ENCODE measurements at places on chromosomes 2 and 18.

- DNase-seq: no peak
Measured at GRCh38 chr2:186841940-186842339, 7.0 kb downstream of the ZSWIM2 start.

GRCh38 chr2:118380915-118381653 is 292.8 kb downstream of the INSIG2 start:
- no peak for DNase-seq

DNA sequence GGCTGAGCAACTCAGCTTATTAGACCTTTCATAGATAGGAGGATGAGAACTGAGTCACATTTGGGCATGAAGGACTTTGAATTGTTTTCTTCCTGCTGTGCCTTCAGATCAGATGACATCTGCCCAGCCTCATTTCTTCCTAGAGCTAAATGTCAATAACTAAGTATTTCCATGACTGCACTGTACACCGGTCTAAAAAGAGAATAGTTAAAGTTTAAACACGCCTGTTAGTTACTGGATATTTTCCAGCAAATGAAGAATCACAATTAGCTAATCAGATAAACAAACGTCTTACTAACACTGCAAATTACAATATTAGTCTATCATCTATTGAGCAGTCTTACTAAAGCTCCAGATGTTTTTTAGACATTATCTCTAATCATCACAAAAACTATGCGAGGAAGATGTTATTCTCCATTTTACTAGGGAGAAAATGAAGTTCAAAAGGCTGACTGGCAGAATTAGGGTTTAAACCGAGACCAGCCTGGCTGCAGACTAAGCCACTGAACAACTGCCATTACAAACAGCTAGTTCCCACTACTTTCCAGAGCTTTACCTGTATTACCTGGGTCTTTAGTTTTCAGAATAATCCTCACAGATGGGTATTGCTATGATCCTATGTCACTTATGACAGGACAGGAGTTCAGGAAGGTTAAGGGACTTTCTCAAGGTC is 69.4 kb upstream of the ZNF397 start:
- DNase-seq: no peak

DNA sequence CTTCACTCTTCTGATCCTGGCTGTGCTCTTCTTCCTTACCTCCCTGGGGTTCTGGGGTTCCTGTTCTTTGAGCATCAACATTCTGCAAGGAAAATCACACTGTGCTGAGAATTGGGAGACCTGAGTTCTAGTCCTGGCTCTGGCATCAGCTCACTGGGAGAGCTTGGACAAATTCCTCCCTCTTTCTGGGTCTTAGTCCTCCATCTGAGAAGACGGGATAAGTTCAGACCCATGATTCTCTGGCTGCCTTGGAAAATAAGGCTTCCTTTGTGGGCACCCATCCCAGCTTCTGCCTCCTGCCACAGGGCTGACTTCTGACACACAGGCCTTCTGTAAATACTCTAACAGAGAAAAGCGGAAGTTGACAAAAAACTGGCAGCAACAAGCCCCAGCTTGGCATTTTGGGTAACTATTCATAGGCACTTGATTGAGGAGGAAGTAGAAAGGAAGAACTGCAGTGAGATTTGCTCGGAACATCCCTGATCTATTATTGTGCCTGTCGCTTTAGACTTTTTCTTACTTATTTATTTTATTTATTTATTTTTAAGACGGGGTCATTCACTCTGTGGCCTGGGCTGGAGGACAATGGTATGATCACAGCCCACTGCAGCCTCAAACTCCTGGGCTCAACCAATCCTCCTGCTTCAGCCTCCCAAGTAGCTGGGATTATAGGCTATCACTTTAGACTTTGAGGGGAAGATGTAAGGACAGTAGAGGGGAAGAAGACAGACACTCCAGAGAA is 7.9 kb downstream of the PCBP1 start:
- peak; percentile 45 for DNase-seq

- DNase-seq: no peak
Measured at GRCh38 chr2:234845602-234846590, 105.9 kb upstream of the SH3BP4 start.

GRCh38 chr2:31729442-31730092 is 148.8 kb upstream of the SRD5A2 start:
- no peak for DNase-seq

GRCh38 chr2:237860273-237860935 is 981 bp downstream of the RAMP1 start:
- no peak for DNase-seq

DNA sequence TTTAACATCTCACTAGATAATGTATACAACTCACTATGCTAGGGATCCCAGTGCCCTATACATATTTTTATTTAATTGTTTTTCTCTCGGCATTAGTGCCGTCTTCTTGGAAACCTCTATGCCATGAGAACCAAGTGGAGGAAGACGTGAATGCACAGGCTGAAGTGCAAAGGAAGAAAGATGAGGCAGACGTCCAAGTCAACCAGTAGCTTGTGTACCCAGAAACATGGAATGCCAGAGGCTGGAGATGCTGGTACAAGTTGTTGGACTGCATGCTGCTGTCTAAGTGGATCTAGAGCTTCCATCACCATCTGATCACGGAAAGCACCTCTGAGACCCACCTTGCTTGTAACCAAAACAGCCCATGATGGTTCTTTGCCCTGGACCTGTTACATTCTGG is 12.5 kb upstream of the GEMIN6 start:
- no peak for DNase-seq

DNA sequence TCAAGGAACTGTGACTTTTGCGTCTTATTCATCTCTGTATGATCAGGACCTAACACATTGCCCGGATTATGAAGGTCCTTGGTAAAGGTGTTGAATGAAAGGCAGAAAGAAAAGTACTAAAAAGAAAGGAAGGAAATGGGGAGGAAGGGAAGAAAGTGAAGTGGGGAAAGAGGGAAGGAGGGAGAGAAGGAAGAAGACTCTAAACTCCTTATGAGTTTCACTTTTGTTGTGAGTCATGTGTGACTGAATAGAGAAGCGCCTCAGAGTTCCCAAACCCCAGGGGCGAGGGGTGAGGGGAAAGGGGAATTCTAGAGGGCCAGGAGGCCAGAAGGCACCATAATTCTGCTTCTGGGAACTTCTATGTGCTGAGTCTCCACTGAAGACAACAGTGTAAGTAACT is 30.9 kb upstream of the OSBPL6 start:
- no peak for DNase-seq

DNA sequence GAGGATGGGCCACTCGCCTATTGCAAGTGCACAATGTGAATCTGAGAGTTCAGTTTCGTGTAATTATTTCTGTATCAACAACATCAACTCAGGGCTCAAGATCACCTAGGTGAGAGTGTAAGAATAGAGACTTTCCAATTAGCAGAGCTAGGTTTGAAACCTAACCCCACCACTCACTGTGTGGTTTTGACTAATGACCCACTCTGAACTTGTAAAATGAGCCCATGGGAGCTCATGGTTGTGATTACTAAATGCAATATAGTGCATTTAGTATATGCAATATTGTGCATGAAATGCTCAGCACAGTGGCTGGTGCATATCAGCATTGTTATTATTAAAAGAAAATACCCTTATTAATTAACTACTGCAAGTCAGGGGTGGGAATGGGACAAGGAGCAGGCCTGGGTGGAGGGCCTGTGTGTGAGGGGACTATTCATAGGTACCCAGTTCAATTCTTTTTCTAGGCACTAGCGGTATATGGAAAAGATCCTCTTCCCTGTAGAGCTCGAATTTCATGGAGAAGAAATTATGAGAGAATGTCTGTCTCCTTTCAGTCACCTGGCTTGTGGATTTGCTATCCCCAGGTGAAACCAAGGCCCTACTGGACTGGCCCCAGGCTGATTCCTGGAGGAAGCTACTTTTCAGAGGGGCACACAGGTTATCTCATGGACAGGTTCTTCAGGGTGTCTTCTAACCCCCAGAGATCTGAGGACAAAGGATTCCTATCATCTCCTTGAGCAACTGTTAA is 169.5 kb downstream of the GFPT1 start:
- DNase-seq: no peak

DNA sequence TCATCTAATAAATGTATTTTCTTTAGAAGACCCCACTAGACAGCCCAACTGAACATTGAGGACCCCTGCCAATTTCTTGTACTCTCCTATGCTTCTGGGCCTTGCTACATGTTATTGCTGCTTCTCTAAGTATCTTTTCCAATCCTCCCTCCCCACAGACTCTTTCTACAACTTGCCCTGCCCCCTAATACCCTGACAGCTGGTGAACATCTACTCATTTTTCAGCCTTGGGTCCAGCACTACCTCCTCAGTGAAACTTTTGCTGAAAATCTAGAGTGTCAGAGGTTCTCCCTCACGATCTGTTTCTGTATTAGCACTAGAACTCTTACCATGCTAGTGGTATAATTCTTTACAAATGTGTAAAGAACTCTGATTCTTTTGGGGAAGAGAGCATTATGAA is 106.8 kb upstream of the SIX3 start:
- no peak for DNase-seq

GRCh38 chr2:174846218-174846617 is 81.9 kb upstream of the CHRNA1 start:
- no peak for DNase-seq

GRCh38 chr2:46865181-46865970 is 50.2 kb downstream of the MCFD2 start:
- no peak for DNase-seq

DNA sequence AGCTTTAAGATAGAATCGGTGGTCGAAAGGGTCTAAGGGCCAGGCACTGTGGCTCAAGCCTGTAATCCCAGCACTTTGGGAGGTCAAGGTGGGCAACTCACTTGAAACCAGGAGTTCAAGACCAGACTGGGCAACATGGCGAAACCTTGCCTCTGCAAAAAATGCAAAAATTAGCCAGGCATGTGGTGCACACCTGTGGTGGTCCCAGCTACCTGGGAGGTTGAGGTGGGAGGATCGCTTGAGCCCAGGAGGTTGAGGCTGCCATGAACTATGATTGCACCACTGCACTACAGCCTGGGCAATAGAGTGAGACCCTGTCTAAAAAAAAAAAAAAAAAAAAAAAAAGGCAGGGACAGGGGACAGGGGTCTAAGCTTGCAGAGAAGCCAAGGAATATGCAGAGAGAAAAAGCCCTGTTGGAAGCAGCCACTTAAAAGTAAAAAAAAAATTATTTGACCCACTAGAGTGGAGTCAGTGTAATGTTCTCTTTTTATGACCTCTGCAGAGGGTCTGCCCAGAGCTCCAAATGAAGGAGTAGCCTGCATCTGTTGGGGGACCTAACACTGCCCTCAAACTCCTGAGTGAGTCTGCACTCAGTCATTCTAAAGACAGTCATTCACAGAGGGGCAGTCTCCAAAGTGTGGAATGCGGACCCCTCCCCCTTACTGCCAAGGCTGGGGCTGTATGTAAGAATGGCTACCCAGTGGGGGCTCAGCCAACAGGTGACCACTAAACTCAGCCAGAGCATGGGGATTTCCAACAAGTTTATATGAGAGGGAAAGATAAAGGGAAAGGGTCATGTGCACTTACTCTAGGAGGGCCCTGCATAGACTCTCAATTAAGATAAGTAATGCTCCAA is 118.5 kb upstream of the CDCA7 start:
- DNase-seq: no peak

- DNase-seq: no peak
Measured at GRCh38 chr2:21498016-21498415, 374.2 kb downstream of the TDRD15 start.

DNA sequence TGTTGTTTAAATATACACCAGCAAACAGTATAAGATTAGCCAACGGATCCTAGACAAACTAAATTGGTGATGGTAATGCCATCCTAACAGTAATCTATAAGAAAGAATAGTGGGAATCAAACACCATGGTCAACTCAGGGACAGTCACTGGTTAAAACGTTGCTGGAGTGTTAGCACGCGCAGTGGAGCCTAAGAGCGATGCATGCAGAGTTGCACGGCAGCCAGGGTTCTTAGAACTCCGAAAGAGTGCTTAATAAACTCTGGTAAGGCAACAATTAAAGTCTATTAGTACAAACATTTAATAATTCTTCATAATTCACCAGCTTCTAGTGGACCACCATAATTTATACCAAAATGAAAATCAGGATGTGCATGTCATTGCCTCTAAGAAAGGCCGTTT is 22.2 kb downstream of the LANCL1 start:
- no peak for DNase-seq

All from stimulated activated naive CD8-positive, alpha-beta T cell treated with anti-CD3 and anti-CD28 coated beads, Interleukin-15, Interleukin-2, amounts not matched to agents 100 U/mL and 50 U/mL, for 24 hours (primary cell).